ENCODE measurements at places on chromosomes 12 and 14.

DNA sequence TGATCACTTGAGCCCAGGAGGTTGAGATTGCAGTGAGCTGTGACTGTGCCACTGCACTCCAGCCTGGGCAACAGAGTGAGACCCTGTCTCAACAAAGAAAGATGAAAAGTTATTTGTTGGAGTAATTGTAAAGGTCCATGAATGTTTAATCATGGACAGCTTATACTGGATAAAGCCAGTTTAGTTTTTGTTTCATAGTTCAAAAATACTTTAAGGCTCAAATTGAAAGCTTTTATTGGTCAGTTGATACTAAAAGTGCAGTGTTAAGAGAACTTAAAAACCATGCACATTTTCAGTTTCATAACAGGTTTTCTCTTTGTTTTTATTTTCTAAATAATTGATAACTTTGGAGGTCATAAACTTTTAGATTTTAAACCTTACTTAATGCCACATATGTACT, 108.4 kb downstream of the MON2 start:
- DNase-seq = no peak

GRCh38 chr14:73238424-73238852, 1.1 kb downstream of the PAPLN start:
- DNase-seq = no peak

DNA sequence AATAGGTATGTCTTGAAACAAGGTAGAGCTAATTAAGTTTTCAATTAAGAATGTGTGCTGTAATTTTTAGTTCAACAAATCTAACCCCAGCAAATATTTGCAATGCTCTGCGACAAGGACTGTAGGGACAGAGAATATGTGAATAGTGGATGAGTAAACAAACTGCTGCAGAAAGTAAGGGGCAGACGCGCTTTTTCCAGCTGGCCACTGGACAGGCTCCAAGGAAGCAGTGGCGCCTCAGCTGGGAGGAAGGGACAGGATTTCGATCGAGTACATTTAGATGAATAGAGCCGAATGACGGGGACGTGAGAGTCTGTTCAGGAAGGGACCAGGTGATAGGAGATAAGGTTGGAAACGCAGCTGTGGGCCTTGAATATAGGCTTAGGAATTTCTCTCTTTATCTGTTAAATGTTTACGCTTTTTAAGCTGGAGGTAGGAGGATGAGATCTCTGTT, 69.3 kb downstream of the ELK3 start:
- no peak for DNase-seq

DNA sequence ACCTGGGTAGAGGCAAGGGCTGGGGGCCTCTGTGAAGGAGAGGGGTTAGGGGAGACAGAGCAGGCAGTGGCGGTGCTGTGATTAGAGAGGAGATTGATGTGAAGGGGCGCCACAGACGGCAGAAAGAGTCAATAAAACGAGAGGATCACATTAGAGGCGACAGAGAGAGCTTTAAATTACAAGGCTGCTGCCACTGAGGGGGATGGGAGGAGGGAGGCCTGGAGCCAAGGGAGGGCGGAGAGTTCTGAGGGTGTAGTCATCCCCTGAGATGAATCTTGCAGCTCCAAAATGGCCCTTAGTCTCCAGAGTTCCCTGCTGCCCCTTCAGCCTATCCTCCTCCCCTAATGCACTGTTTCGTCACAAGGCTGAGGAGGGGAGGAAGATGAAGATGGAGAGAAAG, 12.8 kb downstream of the ZFHX2 start:
- DNase-seq = no peak

DNA sequence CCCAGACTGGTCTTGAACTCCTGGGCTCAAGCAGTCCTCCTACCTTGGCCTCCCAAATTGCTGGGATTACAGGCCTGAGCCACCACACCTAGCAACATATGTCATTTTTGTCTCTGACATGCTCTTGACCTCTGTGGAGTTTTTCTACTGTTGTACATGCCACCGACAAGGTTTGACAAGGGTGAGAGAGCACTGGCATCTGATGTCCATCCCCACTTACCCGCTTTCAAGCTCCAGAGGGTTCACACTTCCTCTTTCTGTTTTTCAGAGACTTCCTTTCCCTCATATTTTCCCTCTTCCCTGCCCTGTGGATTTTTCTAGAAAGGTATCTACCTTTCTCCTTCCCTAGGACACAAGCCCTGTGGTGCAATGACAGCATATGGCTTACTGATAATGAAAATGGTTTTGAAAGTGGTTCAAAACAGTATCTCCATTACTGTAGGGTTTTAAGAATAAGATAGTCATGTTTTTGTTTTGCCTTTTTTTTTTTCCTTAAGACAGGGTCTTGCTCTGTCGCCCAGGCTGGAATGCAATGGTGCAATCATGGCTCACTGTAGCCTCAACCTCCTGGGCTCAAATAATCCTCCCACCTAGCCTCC, 27.7 kb upstream of the PLEKHG3 start:
- DNase-seq = no peak

- DNase-seq = no peak
These were observed 48.9 kb downstream of the RNF34 start for GRCh38 chr12:121448771-121449315.

DNA sequence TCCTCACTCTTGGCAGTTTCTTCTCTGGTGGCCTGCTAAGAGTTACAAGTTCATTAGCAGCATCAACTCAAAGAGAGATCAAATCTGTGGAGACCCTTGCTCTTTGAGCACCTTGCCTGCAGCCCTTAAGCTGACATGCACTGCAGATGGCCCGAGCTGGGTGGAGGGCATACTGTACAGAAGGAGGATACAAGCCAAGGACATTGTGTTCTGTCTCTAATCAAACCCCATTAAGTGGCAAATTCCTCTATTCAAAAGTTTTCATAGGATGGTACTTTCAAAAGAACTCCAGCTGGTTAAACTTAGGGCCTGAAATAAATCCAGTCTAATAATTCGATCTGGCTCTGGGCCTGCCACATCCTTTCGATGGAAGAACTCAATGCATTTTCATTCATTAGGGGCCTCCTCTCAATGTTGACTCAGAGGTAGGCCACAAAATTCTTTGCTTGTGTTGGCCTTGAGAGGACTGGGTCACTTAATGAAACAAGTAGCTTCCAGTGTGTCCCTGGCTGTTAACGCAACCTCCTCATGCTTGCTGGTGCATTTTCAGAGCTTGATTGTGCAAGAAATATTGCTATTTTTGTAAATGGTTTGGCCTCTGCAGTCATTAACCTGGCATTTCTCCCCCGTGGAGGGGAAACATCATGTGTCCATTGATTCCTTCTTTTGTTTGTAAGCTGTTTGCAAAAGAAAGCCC, 318.2 kb downstream of the NUAK1 start:
- DNase-seq = no peak

GRCh38 chr14:88866305-88866704, 41.9 kb downstream of the TTC8 start:
- DNase-seq = no peak

DNA sequence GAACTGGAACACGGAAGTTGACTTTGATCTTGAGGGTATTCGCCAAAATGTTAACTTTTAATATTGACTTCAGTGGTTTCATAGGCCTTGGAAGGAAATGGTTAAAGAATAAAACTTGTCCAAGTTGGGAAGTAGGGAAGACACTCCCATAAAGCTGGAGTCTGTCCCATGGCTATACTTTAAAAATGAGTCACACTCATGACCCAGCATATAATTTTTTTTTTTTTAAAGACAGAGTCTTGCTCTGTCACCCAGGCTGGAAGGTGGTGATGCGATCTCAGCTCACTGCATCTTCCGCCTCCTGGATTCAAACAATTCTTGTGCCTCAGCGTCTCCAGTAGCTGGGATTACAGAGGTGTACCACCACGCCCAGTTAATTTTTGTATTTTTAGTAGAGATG, 19.6 kb downstream of the TMPRSS12 start:
- DNase-seq = no peak

GRCh38 chr12:52004042-52004648, 2.6 kb upstream of the TAMALIN start:
- DNase-seq = no peak

DNA sequence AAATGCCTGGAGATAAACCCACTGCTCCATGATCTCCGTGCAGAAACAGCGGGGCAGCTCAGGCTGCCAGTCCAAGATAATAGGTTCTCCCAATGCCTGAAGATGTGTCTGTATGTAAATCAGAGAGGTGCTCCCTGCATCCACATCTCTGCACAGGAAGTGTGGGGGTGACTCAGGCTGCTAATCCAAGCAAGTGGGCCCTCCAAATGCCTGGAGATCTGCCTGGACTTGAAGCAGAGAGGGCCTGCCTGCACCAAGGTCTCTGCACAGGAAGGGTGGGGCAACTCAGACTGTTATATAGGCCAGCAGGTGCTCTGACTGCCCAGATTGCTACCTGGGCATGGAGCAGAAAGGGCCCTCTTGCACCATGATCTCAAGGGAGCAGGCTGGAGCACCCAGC, 504.7 kb downstream of the LRFN5 start:
- DNase-seq = no peak

DNA sequence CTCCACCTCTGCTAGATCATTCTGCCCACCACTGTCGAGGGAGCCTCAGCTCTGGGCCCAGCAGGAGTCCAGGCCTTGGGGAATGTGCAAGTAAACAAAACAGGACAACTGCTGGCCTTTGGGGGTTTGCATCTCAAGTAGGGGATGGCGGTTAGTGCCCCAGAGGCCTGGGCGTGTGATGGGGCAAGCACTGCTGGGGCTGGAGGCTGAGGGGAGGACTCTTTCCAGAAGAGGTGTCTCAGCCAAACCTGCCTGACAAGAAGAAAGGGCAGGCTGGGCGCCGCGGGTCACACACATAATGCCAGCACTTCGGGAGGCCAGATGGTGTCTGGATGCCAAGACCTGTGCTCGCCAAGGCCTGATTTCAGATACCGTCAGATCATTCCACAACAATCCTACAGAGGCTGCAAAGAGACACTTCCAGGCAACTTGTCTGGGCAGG, 8.6 kb upstream of the ALDH2 start:
- DNase-seq = no peak

DNA sequence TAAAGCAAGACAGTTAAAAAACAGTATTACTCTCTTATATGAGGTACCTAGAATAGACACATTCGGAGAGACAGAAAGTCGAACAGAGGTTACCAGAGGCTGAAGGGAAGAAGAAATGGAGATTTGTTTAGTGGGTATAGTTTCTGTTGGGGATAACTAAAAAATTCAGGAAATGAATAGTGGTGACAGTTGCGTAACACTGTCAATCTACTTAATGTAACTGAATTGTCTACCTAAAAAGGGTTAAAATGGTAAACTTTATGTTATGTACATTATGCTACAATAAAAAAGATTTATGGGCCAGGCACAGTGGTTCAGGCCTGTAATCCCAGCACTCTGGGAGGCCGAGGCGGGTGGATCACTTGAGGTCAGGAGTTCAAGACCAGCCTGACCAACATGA, 30.6 kb upstream of the SLC6A13 start:
- no peak for DNase-seq

DNA sequence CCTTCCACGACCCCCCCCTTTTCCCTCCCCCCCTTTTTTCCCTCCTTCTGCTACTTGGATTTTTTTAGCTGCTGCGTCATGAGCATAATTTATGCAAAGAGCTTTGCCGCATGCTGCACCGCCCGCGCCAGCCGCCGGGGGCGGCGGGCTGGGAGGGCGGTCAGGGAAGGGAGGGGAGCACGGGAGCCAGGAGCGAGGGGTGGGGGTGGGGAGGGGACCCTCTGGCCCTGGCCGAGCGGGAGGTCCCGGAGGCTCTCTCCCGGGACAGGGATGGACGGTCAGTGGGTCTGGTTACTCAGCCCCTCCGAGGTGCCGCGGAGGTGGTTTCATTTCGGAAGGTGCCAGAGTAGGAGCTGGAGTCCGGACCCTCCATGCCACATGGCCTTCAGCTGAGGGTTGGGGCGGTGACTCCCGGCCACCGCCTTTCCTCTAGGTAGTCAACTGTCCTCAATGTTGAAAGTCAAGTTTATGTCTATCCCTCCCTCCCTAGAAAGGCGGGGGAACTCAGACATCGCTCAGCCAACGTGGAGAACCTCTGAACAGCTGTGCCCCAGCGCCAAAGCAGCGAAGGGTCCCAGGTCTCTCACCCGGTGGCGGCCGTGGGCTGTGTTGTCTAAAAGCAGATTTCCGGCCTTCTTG, at the start of gene POU6F1:
Gene POU6F1, minus strand, starts transcription at position 95 of the 639 bp plus-strand sequence. CDS start 11,226 bp downstream, outside the sequence.
- peak; percentile 37 for DNase-seq

- DNase-seq = no peak
These were observed 63.6 kb downstream of the CHST11 start for GRCh38 chr12:104520242-104520900.

Measured in stimulated activated CD4-positive, alpha-beta T cell treated with anti-CD3 and anti-CD28 coated beads, Interleukin-1b, Interleukin-23, amount 100 ng/mL, for 1 hour (primary cell).